Activated T-helper 17 cell treated with anti-CD3 and anti-CD28 coated beads, Interleukin-2, amount 50 U/mL, for 72 hours (primary cell): ENCODE measurements at places on chromosomes 1 and 21. TPM values are rescaled to one million over a fixed set of nuclear protein-coding genes. Genes with fewer than 3 reads are reported as not detected.

DNA sequence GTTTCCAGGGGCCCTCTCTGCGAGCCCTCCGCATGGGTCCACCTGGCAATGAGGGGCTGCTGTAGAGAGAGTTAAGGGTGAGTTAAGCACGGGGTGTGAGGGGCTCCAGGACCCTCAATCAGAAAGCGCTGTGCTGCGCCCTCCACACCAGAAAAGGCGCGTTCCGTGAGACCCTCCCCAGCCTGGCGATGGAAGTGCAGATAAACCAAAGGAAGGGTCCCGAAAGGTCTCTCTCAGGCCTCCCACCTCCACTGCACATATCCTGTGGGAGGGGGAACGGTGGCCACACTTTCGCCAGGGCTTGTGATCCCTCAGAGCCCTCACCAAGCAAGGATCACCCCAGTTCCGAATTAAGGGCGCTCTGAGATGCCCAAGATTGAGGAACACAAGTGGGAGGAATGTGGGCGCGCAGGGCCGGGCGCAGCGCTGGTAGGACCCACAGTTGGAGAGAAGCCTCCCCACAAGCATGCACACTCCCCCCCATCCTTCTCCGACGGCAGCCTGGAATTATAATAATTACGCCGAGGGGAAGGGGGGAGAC lies 1.1 kb downstream of the WNT3A start:
- no peak for ATAC-seq

DNA sequence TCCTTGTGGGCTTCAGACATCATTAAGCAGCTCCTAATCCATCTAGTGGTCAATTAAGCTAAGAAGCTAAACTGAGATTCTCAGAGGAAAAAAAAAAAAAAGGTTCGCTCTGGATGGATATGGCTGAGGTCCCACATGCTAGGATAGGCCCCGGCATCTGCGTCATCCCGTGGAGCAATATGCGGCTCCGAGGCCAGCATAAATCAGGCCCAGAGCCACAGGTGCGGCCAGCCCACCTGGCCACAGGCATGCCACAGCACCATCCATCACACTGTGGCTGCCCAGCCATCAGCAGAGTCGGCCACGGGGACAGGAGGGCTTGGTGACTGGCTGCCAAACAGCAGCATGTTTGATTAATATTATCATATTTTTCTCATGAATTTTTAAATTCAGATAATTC lies 106.9 kb upstream of the TIAM1 start:
- no peak for ATAC-seq

PADI2 gene
- 0.26 TPM for total RNA-seq

GRCh38 chr1:234609691-234610042 lies 311 bp downstream of the IRF2BP2 start:
- no peak for ATAC-seq

DNA sequence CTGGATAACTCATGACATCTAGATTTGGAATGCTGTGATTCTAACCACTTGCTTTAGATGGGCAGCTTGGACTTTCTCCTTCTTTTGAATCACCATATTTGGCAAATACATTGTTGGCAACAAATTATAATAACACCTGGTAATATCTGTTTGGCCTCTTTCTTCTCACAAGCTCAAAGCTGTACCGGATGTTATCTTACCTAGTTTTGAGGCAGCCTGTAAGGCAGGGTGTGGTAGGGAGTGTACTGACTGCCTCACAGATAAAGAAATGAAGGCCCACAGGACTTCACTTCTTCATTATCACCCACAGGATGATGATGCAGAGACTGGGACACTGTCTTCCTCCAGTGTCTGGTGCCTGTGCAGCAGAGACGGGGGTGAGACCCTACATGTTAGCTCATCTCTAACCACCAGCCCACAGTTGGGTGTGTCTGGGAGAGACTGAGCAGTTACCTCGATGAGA lies 28.5 kb downstream of the TUFT1 start:
- ATAC-seq: peak; percentile 95

- peak; percentile 86 for ATAC-seq
Measured at GRCh38 chr1:223621312-223621734, 44.2 kb downstream of the CAPN8 start.
